ENCODE measurements at places on chromosomes 3 and 15.

GRCh38 chr3:192802957-192803899 lies 75.9 kb upstream of the FGF12 start:
- DNase-seq = no peak

GRCh38 chr3:98501270-98501669 lies 3.8 kb downstream of the OR5K2 start:
- no peak for DNase-seq

- no peak for DNase-seq
Observed at GRCh38 chr3:27127195-27127594, 242.0 kb downstream of the NEK10 start.

- DNase-seq = no peak
Observed at GRCh38 chr3:197125636-197126035, 96.0 kb upstream of the MELTF start.

DNA sequence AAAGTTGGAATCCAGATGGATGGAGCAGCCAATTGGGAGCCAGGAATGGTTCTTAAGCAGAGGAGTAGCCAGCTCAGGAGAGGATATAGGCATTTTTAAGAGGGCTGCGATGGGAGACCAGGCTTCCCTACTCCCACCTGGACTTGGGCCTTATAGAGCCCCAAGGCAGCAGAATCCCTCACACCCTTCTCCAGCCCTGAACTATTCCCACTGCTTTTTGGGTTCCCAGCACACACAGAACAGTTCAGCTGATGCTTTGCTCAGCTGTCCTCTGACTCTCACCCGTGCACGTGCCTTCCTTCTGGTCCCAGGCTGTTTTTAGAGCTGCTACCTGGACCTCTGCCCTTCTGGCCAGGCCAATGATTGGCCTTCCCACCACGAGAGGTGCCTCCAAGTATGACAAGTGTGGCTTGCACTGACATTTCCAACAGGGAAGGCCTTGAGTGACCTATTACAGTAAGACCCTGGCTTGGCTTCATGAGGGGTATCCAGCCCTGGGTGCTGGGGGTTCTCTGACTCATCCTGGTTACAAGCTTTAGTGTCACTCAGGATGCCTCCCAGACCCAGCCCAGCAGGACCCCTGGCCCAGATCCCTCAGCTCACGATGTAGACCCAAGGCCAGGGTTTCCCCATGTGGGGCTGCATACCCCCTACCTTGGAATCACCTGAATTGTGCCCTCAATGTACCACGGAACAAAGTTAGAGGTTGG lies 25.2 kb downstream of the NOX5 start:
- no peak for DNase-seq

- DNase-seq = no peak
Observed at GRCh38 chr3:80307844-80308243, 540.0 kb upstream of the ROBO1 start.

DNA sequence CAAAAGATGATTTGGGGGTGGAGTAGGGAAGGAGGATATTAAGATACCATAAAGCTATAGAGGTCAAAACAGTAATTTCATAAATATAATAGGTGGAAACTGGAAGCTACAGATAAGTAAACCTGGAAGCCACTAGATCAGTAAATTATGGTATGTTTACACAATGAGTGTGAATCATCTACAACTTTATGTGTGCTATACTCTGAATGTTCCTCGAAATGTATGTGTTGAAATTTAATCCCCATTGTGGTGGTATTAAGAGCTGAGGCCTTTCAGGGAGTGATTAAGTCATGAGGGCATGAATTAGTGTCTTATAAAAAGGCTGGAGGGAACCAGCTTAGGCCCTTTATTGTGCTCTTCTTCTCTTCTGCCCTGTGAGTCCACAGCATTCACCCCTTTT lies 25.2 kb downstream of the EOMES start:
- no peak for DNase-seq

GRCh38 chr3:66485291-66485968 lies 15.4 kb downstream of the LRIG1 start:
- no peak for DNase-seq

DNA sequence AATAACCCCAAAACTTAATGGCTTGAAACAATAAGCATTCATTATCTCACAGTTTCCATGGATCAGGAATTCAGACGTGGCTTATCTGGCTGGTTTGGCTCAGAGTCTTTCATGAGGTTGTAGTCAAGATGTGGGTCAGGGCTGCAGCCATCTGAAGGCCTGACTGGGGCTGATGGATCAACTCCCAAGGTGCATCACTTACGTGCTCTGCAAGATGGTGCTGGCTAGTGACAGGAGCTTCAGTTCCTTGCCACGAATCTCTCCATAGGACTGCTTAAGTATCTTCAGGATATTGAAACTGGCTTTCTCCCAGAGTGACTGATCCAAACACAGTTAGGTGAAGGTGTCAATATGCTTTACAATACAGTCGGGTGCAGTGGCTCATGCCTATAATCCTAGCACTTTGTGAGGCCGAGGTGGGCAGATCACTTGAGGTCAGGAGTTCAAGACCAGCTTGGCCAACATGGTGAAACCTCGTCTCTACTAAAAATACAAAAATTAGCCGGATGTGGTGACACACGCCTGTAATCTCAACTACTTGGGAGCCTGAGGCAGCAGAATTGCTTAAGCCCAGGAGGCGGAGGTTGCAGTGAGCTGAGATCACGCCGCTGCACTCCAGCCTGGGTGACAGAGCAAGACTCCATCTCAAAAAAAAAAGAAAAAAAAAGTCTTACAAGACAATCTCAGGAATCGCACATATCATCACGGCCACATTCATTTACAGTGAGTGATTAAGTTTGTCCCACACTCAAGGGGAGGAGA lies 28.5 kb upstream of the PTPRG start:
- no peak for DNase-seq

DNA sequence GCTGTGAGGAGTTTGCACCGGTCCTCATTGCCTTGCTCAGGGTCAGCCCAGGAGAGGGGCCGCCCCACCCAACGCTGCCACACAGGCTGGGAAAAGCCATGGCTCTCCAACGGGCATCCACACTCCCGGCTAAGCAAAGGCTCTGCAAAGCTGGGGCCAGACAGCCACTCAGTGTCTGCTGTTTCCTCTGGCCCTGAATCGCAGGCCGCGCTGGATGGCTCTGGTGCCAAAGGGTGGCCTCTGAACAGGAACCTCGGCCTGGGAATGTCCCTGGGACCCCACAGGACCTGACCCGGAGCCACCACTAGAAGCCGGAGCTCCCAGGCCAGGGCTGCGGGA lies 42.9 kb downstream of the RPN1 start:
- no peak for DNase-seq

All from glomerular endothelial cell (primary cell).